ENCODE measurements at places on chromosomes 1 and 21. TPM values are rescaled to one million over a fixed set of nuclear protein-coding genes. Genes with fewer than 3 reads are reported as not detected.

DNA sequence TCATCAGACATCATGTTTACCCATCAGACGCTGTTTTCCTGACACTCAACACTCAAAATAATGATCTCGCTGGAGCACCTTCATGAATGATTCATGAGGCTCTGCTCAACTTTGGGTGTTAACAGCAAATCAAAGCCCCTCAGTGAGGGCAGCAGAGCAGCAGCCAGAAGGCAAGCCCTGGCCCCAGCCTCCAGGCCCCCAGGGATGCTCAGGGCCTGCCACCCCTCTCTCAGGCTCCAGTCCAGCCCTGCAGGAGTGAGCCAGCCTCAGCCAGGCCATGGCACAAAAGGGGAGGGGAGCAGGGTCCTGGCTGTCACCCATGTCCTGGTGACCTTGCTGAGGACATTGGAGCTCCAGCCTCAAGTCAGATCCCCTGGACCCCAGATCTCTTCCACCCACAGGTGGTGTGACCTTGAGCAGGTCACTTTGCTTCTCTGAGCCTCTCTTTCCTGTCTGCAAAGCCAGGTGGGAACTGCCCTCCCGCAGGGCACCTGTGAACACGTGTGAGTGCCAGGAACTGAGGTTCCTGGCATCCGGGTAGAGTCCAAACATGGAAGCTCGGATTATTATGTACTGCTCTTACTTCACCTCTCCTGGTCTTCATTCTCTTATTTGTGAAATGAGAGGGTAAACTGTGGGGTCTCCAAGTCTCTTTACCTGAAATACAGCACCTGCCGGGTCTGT, 161.6 kb upstream of the VAMP3 start:
- no peak for ATAC-seq

- no peak for ATAC-seq
These were observed 27.7 kb upstream of the PDXK start for GRCh38 chr21:43691086-43691795.

ATP1A2 gene
- total RNA-seq, result not detected

TMIGD3 gene
- 0.41 TPM for total RNA-seq
